ENCODE measurements at places on chromosomes 3 and 15. TPM values are rescaled to one million over a fixed set of nuclear protein-coding genes. Genes with fewer than 3 reads are reported as not detected.

GRCh38 chr3:50971487-50971924, 296.8 kb downstream of the DOCK3 start:
- H3K4me3 ChIP-seq, result no peak overlapping the region
- no peaks in the 10 kb centered on the region for H3K4me1 ChIP-seq
- H3K36me3 ChIP-seq, result no peaks in the 10 kb centered on the region
- no peak for DNase-seq
- no peaks in the 10 kb centered on the region for H3K27me3 ChIP-seq

DNA sequence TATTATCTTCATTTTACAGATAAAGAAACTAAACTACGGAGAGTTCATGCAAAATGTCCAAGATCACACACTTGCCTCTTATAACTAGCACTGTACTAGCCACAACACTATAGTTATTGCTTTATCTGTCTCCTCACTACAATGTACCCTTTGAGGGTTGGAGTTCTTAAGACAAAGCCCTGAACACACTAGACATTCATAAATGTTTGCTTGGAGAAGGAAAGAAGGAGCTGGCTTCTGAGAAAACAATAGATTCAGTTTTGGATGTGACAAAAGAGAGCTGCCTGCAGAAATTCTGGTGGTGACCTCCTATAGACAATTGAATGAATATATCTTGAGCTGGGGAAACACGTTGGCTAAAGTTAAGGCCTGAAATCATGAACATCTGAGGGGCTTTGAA, 169.9 kb upstream of the ARHGEF26 start:
- no peak for DNase-seq
- H3K27me3 ChIP-seq, result no peaks in the 10 kb centered on the region
- H3K4me1 ChIP-seq, result no peaks in the 10 kb centered on the region
- no peaks in the 10 kb centered on the region for H3K36me3 ChIP-seq
- H3K27ac ChIP-seq, result no peak overlapping the region

GRCh38 chr3:152176241-152176640, 92.5 kb upstream of the MBNL1 start:
- no peak overlapping the region for H3K4me3 ChIP-seq
- DNase-seq, result no peak
- H3K36me3 ChIP-seq, result no peaks in the 10 kb centered on the region
- H3K4me1 ChIP-seq, result no peaks in the 10 kb centered on the region
- no peaks in the 10 kb centered on the region for H3K27me3 ChIP-seq

The PLA2G4D gene
- total RNA-seq, result not detected

The SLC9C1 gene
- total RNA-seq, result 0.35 TPM

The HGD gene
- total RNA-seq, result 0.63 TPM

The KBTBD8 gene
- total RNA-seq, result 0.88 TPM

DNA sequence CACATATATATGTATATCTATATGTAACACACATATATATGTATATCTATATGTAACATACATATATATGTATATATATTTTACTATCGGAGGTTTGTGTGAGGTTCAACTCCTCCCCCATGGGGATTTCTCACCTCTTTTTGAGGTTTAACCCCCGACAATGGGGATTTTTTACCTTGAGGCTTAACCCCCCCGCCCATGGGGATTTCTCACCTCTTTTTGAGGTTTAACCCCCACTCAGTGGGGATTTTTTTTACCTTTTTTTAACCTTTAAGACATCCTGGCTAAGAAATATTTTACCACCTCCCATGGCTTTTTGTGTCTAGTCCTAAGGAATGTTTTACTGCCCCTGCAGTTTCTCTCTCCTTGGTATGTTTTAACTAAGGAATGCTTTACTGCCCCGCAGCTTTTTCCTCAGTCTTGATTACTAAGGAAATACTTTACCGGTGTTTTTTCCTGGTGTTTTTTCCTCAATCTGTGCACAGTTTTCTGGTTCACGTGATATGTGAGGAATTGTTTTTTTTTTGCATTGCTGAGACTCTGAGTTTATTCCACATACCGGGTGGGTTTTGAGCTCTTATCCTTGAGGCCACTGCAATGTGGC, 185.2 kb downstream of the KLF13 start:
- no peak for DNase-seq
- no peaks in the 10 kb centered on the region for H3K36me3 ChIP-seq
- no peaks in the 10 kb centered on the region for H3K27me3 ChIP-seq
- H3K27ac ChIP-seq, result no peak overlapping the region
- H3K4me3 ChIP-seq, result no peak overlapping the region

Data from ovary (tissue), 10 donors.